Stimulated activated CD8-positive, alpha-beta memory T cell treated with anti-CD3 and anti-CD28 coated beads, Interleukin-7, amount 100 ng/mL, for 1 hour (primary cell): ENCODE measurements at places on chromosomes 4 and X.
A peak's percentile ranks its signal among the peaks of the same experiment; 100 is the strongest.

- DNase-seq, result no peak
Observed at GRCh38 chrX:51697397-51697796, 12.9 kb upstream of the CENPVL1 start.

- DNase-seq, result no peak
Observed at GRCh38 chr4:11650801-11651596, 222.3 kb upstream of the HS3ST1 start.

GRCh38 chr4:107937040-107937439 is 5.7 kb downstream of the CYP2U1 start:
- DNase-seq, result no peak

- no peak for DNase-seq
Observed at GRCh38 chr4:153489856-153490558, 23.8 kb downstream of the TMEM131L start.

DNA sequence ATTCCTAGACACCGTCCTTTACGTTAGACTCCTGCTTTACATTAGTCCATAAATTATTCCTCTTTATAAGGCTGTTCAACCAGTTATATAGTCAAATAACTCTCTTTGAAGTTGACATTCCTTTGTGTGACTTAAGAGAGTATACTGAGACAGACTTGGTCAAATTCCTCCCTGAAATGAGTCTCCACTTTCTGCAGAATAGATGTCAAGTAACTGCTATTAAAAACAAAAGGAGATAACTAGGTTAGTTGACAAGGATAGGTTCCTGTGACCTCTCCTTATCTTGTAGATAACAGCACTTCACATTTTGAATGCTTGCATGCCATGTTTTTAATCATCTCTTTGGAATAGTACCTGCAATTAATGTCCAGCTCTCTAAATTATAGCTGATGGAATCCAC is 5.7 kb downstream of the GUCY1A1 start:
- no peak for DNase-seq

GRCh38 chr4:11470438-11471045 is 41.8 kb upstream of the HS3ST1 start:
- no peak for DNase-seq

DNA sequence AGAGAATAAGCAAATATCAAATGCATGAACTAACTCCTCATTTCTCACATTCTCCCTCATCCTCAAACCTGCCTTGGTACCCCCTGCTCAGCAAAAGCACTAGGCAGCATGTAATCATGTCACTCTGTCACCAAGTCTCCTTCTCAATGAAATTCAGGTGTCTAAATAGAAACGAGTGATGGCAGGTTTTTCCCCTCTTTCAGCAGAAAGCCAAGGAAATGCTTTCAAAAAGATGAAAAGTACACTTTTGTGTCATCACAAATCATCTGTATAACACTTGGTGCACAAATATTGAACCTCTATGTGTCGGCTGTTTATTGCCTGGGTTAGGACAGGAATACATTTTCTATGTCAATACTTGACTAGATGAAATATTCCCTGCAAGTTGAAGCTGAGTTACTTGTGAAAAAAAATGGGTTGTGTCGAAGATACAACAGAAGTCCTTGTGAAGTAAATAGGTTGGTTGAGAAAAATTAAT is 285.1 kb upstream of the MAGEB18 start:
- no peak for DNase-seq

GRCh38 chr4:153318696-153319320 is 25.7 kb upstream of the MND1 start:
- DNase-seq, result peak; percentile 5

GRCh38 chr4:183843248-183843671 is 61.8 kb upstream of the STOX2 start:
- no peak for DNase-seq

DNA sequence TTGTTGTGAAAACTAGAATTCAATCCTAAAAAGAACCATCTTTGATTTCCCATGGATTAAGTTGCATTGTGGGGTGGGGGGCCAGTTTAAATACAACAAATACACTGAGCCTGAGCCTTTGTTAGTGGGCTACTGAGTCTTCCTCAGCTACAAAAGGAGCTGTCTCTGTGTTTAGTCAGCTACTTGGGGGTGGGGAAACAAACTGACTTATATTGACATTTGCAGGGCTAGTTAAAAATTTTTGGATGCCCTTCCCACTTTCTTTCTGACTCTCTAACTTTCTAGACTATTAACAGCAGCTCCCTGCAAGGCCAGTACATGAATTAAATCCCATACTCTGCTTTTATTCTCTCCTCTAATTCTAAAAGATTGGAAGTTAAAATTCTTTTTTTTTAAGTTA is 32.5 kb upstream of the FHDC1 start:
- DNase-seq, result no peak

GRCh38 chr4:31126881-31127398 is 406.8 kb downstream of the PCDH7 start:
- DNase-seq, result no peak

DNA sequence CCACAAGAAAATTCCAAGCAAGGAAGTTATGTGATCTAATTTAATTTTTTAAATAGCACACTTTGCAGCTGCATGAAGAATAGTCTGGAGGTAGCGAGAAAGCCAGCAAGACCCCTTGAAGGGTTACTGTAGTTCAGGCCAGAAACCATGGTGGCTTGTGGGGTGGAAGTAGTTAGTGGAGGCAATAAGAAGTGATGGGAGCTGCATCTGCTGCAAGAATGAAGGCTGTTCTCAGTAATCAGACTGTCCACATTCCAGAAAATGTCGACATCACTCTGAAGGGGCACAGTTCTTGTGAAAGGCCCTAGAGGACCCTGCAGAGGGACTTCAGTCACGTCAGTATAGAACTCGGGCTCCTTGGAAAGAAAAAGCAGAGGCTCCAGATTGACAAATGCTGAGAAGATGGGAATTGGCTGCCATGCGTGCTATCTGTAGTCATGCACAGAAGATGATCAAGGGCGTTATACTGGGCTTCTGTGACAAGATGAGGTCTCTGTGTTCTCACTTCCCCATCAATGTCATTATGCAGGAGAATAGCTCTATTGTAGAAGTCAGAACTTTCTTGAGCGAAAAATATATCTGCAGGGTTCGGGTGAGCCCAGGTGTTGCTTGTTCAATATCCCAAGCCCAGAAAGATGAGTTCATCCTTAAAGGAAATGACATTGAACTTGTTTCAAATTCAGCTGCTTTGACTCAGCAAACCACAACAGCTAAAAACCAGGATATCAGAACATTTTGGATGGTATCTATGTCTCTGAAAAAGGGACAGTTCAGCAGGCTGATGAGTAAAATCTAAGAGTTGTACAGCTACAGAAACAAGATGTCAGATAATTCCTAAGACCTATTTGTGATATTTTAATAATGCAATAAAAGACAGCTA is 254.2 kb downstream of the CBR4 start:
- no peak for DNase-seq

- no peak for DNase-seq
Observed at GRCh38 chr4:39613093-39613656, 25.5 kb downstream of the SMIM14 start.

DNA sequence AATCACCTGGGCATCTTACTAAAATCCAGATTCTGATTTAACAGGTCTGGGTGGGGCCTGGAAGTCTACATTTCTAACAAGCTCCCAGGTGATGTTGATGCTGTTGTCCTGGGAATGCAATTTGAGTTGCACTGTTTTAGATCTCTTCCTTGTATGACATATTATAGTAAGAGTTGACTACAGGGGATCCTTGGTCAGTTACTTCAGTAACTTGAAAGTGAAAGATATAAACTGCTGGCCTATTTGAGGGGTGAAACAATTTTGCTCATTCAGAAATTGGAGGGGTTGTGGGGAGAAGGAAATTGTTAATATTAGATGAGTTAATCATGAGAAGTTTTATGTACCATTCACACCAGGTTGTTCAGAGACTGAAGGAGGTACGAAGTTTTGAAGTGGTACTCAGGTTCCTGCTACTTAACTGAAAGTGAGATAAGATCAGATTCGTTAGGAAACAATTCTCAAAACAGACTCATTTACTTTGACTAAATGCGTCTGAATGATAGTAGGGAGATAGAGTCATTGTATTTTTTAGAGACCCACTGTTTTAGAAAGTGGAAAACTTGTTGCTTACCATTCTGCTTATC is 12.5 kb downstream of the SH2D1A start:
- no peak for DNase-seq

DNA sequence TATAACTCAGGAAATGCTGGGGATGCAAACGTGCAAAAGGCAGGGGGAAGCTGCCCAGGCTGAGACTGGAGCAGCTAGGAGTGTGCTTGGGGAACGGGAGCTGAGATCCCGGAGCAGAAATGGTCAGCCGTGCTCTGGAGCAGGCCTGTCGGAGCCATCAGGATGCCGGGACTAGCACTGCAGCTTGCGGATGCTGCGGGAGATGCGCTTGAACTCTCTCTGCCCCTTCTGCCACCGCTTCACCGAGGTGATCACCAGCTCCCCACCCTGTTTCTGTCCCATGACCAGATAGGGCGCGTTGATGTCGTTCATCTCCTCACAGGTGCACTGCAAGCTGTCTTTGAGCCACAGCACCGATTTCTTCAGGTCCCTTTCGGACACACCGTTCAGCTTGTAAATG is 7.6 kb downstream of the SFRP2 start:
- no peak for DNase-seq

DNA sequence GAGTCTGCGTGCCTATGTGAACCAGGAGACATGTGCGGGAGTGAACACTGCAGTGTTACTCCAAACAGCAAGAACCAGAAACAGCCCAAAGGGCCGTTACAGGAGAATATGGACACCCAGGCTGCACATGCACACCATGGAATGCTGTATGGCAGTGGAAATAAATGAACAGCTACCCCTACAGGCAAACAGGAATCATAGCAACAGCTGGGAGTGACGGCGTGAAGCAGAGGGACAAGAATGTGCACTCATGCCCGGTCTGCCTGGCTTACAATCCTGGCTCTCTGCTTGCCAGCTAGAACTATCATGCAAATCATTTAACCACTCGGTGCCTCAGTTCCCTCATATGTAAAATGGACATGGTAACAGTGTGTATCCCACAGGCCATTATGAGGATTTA is 16.6 kb downstream of the GPKOW start:
- DNase-seq, result no peak
